ENCODE measurements at places on chromosomes 6 and 20.

- DNase-seq: no peak
Measured at GRCh38 chr6:79724816-79725215, 93.7 kb downstream of the SH3BGRL2 start.

DNA sequence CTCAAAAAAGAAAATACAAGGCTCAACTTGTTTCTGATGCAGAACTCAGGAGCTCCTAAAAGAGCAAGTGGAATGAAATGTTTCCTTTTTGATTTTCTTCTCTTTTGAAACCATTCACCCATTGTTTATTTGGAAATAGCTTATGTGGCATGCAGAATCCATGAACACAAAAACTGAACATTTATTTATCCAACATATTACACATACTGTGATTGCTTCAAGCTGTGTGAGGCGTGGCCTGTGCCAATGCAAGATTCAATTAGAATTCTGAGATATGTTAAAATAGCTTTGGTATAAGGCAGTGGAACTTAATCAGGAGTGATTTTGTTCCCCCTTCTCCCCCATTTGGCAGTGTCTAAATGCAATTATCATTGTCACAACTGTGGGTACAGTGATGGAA, 45.9 kb upstream of the CARMIL1 start:
- DNase-seq: no peak

DNA sequence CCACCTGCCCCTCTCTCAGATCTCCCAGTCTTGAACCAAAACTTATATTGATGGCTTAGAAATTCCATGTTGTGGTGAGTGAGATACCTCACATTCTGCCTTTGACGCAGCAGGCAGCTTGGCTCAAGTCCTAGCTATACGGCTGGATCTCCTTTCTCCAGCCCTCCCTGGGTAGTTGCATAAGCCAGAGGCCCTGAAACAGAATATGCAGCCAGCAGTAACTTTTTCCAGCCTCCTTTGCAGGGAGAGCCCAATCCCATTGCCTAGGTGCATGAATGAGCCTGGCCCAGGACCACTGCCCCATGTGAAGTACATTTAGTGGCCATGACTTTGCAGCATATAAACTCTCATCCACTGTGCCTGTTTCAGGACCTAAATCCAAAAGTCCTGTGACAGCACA, 202.2 kb upstream of the CDYL start:
- no peak for DNase-seq

- no peak for DNase-seq
Measured at GRCh38 chr20:48962976-48963771, 41.7 kb downstream of the ARFGEF2 start.

GRCh38 chr6:19632230-19632629, 204.9 kb upstream of the ID4 start:
- DNase-seq: no peak

GRCh38 chr6:38942442-38942841, 106.1 kb upstream of the GLP1R start:
- DNase-seq: no peak

DNA sequence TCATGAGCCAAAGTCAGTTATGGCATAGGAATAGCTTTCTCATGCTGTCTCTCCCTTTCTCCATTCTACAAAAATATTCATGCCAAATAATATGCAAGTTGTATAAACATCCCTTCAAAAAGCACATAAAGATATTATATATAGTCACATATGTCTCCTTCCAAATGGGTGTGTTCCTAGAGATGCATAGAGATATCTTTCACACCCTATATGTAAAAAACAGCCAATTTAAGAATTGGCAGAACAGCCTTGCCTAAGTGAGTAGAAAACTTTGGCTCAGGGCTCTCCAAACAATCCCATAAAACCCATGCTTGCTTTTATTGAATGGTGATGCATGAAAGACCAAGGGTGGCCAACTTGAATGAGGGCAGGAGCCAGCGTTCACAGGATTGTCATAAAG, 274.7 kb upstream of the SUPT3H start:
- DNase-seq: no peak

DNA sequence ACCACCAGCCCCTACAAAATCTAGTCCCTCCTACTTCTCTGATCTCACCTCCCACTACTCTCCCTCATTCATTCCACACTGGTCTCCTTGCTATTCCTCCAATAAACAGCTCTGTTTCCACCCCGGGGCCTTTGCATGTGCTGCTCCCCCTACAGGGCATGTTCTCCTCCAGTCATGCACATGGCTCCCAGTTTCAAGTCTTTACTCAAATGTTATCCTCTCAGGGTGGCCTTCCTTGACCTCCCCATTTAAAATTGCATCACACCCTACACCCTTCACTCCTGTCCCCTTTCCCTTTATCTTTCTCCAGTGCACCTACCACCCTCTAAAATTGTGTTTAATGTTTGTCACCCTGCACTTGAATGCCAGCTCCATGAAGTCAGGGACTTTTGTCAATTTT, 174.5 kb downstream of the MRPL14 start:
- no peak for DNase-seq

DNA sequence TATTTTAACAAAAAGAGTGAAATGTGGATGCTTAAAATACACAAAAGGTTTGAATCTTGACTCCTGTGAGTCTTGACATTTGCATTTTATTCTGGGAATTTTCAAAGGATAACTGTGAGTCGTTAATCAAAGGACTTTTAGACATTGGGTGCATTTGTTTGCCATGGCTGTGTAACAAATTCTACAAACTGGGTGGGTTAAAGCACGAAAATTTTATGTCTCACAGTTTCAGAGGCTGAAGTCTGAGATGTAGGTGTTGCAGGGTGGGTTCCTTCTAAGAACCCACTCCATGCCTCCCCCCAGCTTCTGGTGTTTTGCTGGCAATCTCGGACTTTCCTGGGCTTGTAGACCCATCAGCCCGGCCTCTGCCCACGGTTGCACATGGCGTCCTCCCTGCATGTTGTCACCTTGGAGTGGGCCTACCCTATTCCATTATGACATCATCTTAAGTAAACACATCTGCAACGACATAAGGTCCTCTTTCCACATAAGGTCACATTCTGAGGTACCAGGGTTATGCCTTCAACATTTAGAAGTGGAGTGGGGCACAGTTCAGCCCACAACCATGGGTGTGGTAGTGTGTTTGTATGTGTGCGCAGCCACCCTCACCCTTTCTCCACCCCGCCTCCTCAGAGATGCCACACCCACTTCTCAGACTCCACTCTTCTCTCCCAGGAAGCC, 113.1 kb downstream of the FOXA2 start:
- no peak for DNase-seq

DNA sequence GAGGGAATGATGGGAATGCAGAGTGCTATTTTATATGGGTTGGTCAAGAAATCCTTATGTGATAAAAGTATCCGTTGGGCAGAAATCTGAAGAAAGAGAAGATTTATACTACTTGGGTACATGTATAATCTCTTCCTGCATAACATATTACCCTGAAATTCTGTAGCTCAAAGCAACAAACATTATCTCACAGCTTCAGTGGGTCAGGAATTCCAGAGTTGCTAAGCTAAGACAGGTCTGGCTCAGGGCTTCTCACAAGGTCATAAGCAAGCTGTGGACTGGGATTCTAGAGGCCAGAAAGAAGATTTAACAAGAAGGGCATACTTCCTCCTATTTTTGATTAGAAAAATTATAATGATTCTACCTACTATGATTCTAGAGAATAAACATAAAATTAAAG, 172.5 kb upstream of the THEMIS start:
- DNase-seq: no peak

DNA sequence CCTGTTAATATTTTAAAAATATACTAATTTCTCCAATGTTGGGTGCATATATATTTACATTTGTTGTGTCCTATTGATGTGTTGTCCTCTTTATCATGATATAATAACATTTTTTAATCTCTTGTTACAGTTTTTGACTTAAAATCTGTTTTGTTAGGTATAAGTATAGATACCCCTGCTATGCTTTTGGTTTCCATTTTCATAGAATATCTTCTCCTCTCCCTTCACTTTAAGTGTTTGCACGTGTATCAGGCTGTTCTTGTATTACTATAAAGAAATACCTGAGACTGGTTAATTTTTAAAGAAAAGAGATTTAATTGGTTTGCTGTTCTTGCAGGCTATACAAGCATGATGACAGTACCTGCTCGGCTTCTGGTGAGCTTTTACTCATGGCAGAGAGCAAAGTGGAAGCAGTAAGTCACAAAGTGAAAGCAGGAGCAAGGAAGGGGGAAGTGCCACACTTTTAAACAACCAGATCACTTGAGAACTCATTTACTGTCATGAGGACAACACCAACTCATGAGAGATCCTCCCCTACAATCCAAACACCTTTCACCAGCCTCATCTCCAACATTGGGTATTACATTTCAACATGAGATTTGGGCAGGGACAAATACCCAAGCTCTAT, 340.5 kb upstream of the SYNCRIP start:
- no peak for DNase-seq

DNA sequence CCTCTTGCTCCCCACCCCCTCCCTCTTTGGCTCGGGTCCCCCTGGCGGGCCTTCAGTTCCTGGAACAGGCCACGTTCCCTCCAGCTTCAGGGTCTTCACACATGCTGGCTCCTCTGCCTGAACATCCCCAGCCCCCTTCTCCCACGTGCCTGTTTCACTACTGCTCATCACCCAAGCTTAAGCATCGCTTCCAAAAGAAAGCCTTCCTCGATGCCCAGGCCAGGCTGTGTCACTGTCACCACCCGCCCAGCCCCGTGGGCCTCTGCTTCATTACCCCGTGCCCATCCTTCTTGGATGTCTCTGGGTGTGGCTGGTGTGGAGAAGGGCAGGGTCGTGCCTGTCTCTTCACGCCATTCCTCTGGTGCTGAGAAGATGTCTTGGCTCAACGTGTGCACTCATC, 2.8 kb downstream of the DLGAP4 start:
- no peak for DNase-seq

DNA sequence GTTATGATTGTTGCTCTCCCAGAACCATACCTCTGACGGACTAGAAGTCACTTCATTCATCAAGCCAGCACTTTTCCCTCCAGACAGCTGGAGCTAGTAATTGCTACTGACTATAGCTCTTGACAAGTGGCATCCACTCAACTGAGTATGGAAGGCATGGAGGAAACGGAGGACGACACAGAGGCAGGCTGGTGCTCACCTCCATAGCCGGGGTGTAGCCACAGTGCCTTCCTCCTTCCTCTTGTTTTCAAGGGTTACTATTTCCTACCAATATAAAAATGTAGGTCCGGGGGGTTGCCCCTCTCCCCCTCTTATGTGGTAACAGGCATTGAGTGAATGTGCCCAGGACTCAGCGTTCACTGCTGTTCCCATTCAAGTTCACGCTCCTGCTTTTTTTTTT, 23.5 kb upstream of the FOXC1 start:
- no peak for DNase-seq

GRCh38 chr20:41398408-41398807, 31.8 kb upstream of the EMILIN3 start:
- no peak for DNase-seq

DNA sequence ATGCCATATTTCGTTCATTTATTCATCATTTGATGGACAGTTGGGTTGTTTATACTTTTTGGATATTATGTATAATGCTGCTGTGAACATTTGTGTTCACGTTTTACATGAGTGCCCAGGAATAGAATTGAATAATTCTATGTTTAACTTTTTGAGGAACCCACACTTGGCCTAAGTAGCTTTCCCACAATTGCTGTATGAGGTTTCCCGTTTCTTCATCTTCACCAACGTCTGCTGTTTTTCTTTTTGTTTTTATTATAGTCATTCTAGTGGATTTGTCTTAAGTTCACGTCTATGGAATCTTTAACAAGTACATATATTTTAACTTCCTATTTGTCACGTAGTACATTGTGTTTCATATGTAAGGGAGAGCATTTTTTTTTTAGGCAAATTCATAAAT, 110.3 kb downstream of the JARID2 start:
- DNase-seq: no peak

- no peak for DNase-seq
Measured at GRCh38 chr6:149334201-149334600, 16.7 kb downstream of the TAB2 start.

DNA sequence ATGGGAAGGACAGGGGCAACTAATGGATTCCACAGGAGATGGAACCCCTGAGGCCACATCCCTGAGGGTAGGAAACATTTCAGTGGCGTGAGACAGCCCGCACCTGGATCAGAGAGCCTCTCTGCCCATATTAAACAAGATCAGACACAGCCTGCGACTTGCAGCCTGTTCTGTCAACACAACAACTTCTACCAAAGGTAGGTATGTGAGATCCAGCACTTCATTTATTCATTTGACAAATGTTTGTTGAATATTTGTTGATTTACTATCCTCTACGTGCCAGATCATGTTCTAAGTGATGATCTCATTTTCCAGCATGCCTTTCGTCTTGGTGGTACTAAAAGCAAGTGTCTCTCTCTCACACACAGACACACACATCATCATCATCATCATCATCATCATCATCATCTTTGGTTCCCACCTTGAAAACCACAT, 43.2 kb upstream of the NT5E start:
- DNase-seq: no peak

- no peak for DNase-seq
Measured at GRCh38 chr6:112649853-112650252, 302.7 kb downstream of the RFPL4B start.

GRCh38 chr20:19320005-19320404, 107.6 kb downstream of the SLC24A3 start:
- no peak for DNase-seq

GRCh38 chr6:42313941-42314570, 96.4 kb upstream of the MRPS10 start:
- no peak for DNase-seq

- DNase-seq: no peak
Measured at GRCh38 chr6:50549026-50549425, 164.3 kb upstream of the TFAP2D start.

GRCh38 chr20:35845561-35845960, 73.7 kb downstream of the PHF20 start:
- DNase-seq: no peak

DNA sequence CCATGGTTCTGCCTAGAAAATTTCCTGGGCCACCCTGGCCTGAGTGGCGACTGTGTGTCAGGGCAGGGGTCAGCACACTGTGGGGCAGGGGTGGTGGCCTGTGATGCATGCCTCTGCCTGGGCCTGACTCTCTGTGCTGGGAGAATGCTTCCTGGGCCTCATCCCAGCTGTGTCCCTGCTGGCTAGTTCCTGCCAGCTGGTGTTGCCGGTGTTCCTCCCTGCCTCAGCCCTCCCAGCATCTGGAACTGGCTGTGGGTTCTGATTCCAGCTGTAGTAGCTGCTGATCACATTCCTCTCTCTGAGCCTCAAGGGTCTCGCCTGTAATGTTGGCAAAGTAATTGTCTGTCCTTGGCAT, 101.5 kb downstream of the SYCP2 start:
- DNase-seq: no peak

DNA sequence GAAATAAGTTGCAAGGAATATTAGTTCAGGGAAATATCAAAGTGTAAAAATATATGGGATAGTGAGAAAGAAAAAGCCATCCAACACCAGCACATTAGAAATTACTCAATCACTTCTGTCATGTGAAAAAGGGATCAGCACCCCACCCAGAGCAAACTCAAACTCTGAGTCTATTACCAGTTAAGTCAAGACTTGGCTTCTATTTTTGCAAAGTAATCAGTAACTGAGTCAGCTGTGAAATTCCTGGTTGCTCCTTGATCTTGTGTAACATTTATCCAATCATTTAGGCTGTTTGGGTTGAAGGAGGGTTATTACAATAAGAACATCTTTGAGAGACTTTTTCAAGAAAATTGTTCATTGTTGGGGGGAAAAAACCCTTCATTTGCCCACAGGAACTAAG, 51.2 kb downstream of the SLC22A23 start:
- no peak for DNase-seq

GRCh38 chr6:169253337-169254238, at the start of gene THBS2:
Gene THBS2, minus strand, starts transcription at chr6:169253846. Its CDS starts 3,062 bp downstream, at chr6:169250784.
- DNase-seq: no peak
